Stimulated activated CD4-positive, alpha-beta T cell treated with anti-CD3 and anti-CD28 coated beads, Interleukin-1b, Interleukin-23, amount 100 ng/mL, for 1 hour (primary cell): ENCODE measurements at places on chromosomes 13 and 19.

DNA sequence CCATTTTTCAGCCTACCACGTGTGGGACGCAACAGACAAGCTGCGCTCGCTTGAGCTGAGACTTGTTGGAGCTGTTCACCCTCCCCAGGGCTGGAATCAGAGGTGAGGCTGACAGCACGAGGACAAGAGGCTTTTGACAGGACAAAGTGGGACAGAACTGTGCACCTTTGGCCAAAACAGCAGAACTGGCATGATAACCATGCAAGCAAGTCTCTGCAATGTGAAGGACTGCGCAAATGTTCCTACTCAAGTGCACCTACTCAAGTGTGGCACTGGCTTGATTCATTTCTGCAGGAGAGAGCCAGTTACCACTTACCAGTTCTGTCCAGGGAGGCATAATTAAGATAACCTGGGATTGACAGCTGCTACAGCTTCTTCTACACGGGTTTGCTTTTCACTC is 62.2 kb upstream of the TM9SF2 start:
- no peak for DNase-seq

GRCh38 chr13:23771956-23772355 is 117.2 kb downstream of the MIPEP start:
- no peak for DNase-seq

- no peak for DNase-seq
These were observed 123.1 kb downstream of the RBM26 start for GRCh38 chr13:79282976-79283375.

- no peak for DNase-seq
These were observed 58.4 kb downstream of the PEPD start for GRCh38 chr19:33463199-33463598.

DNA sequence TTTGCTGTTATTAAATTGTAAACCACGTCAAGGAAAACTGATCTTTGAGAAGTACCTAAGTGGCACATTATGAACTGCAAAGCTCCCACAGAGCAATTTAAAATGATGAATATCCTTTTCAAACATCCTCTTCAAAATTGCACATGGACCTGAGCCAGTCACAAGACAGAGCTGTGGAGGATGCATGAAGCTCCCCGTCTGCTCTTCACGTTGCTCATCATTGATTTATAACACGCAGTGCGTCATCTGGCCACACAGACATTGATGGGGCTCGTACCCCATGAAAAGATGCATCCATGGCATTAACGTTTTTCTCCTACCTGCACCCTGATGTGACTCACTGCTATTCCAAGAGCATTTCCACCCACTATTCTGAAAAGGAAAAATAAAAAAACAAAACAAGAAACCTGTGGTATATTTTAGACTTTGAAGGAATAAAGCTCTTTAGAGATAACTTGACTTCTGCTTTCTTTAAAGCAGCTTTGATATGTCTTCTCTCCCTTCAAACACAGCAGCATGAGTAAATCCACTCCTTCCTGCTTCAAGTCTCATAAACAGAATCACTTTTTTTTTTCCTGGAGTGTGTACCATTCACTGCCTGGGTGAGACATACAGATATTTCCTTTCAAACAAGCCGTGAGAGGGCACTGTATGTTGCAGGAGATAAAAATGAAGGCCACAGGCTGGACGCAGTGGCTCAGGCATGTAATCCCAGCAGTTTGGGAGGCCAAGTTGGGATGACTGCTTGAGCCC is 7.2 kb upstream of the SERTM1 start:
- no peak for DNase-seq

DNA sequence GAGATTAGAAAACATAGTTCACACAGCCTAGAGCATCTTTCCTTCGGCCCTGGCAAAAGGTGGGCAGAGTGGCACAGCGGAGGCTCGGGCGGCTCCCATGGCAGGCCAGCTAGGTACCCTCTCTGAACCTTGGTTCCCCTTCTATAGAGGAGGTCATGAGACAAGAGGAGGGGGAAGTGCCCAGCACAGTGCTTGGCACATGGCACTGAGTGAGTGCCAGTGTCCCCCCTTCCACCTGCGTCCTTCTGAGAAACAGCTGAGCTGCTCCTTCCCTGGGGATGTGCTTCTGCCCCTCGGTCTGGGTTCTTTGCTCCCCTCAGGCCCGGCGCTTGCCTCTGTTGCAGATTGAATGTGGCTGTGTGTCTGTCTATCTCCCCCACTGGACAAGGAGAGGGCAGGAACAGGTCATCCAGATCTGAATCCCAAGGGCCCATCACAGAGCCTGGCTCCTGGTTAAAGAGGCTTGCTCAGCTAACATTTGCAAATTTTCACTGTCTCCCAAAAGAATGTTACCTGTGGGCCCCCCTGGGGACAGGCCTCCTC is 165.6 kb downstream of the USP12 start:
- DNase-seq: no peak

DNA sequence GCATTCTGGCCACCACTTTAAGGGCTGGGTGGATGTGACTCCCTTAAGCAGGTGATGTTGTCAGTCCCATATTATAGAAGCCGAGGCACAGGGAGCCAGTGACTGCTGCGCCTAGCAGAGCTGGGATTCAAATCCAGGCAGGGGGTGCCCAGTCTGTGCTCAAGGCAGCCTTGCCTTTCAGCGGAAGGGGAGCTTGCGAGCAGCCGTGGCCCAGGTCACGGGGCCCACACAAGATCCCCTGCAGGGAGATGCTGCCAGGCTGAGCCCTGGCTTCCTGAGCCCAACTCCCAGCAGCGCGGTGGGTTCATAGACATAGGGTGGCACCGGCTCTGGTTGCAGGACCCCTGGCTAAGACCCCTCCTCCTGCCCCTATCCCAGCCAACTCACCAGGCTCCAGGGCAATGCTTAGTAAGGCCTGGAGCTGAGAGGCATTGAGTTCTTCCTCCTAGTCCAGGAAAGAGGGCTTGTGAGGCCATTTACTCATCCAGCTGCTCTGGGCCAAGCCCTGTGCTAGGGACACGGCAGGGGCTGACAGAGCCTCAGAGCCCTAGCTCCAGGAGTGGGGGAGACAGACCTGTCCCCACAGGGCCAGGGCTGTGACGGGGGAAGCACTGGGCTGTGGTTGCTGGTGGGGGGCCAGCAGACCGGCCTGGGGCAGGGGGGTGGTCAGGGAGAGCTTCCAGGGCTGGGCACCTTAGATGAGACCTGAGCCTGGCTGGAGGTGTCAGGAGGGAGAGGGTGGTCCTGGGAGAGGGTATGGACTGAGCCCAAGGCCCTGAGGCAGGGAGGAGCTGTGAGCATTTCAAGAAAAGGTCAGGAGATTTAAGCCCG is 9.6 kb downstream of the CAPN12 start:
- no peak for DNase-seq

- no peak for DNase-seq
These were observed 20.9 kb downstream of the SIN3B start for GRCh38 chr19:16850133-16850532.

- no peak for DNase-seq
These were observed 502.3 kb downstream of the FOXO1 start for GRCh38 chr13:40164133-40164532.

- no peak for DNase-seq
These were observed 13.9 kb downstream of the ZNF543 start for GRCh38 chr19:57334191-57334590.

- DNase-seq: no peak
These were observed 1168.4 kb downstream of the SLITRK1 start for GRCh38 chr13:82713687-82714405.

GRCh38 chr19:17020823-17021222 is 5.8 kb downstream of the CPAMD8 start:
- no peak for DNase-seq

DNA sequence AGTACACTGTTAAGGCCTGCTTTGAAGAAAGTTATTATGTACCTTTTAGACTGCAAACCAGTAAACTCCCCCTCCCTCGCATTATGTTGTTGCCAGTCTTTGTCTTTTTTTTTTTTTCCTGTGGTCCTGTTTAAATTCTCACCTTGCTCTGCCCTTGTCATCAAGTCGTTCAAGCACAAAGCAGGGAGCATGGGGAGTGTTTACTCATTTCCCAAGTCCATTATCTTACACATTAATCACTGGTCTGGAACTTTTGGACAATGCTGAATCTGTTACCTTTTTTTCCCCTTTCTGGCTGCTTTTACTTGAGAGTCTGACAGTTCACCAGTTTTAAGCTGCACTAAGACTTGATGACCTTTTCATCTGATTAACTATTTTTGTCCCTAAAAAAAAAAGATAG is 108.2 kb downstream of the DACH1 start:
- no peak for DNase-seq

- DNase-seq: no peak
These were observed 11.4 kb upstream of the MYCBP2 start for GRCh38 chr13:77338329-77338728.

GRCh38 chr19:5893907-5894703 is 9.5 kb downstream of the NDUFA11 start:
- DNase-seq: no peak

GRCh38 chr13:59176775-59177174 is 987.0 kb downstream of the DIAPH3 start:
- no peak for DNase-seq

DNA sequence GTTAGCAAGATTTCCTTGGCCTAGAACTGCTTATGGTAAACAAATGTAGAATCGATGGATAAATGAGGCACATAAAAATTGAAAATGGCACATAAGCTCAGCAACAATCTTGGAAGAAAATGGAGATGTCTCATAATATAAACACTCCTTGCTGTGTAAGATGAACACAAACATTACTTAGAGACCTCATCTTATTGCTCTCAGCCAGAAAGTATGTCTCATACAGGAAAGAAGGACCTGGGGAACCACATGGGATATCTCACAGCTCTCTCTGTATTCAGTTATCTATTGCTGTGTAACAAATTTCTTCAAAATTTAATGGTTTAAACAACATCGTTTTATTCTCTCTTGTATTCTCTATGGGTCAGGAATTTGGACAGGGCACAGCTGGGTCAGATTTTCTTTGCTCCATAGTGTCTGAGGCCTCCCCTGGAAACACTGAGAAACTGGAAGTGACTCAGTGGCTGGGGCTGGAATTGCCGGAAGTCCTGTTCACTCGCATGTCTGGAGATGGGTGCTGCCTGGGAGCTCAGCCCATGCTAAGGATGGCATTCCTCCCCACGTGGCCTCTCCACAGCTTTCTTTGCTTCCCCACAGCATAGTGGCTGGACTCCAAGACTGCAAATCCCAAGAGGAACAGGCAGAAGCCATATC is 105.1 kb downstream of the NUFIP1 start:
- no peak for DNase-seq

- no peak for DNase-seq
These were observed 1317.1 kb downstream of the SLITRK1 start for GRCh38 chr13:82565201-82565600.

GRCh38 chr13:25827831-25828465 is 223.9 kb downstream of the SHISA2 start:
- DNase-seq: no peak

DNA sequence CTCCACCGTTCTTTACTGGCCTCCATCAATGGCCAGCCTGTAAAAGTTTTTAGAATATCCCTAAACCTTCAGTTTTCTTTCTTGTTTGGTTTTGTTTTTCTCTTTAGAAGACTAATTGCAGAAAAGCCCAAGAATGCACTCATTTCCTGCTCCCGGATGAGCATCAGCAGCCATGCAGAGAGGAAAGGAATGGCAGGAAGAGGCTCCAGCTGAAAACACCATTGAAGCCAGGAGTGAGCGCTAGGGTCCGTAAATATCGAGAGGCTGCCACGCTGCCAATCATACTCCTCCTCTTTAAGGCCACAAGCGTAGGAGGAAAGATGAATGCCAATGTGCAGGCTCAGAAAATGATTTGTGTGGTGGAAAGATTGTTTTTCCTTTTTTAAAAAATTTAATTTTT is 57.4 kb upstream of the UBE2L5 start:
- no peak for DNase-seq

DNA sequence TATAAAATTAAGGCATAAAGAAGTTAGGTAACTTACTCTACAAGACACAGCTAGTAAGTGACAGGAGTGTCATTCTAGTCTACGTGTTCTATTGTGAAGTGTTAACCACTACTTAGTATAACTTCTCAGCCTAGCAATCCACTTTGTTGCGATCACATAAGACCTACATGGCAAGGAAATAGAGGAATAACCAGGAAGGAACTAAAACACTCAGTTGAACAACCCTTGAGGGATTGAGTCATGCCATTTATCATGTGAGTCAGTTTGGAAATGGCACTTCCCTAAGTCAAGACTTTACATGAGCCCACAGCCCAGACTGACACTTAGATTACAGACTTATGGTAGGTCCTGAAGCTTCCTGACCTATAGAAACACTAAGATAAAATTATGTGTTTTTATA is 279.5 kb upstream of the PCDH20 start:
- DNase-seq: no peak

- DNase-seq: no peak
These were observed 40.6 kb upstream of the GJB6 start for GRCh38 chr13:20272588-20273171.

- DNase-seq: no peak
These were observed 203.4 kb downstream of the NDFIP2 start for GRCh38 chr13:79684371-79684770.

GRCh38 chr13:90763476-90764150 is 583.9 kb upstream of the MIR17HG start:
- no peak for DNase-seq

DNA sequence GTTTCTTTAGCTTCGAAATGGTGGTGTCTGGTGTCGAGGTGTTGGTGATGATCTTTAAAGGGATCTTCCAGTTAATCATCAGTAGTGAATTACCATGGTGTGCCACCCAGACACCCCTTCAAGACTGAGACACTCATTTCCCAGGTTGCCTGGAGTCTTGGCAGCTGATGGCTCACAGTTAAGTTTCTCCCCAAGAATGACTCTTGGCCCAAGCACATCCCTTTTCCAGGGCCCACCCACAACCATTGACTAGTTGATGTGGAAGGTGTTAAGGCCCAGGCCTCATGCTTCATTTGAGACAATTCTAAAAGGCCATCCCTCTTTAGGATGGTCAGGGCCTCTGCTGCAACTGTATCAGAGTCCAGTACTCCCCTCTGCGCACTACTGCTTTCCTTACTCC is 145.5 kb downstream of the FOXO1 start:
- no peak for DNase-seq

DNA sequence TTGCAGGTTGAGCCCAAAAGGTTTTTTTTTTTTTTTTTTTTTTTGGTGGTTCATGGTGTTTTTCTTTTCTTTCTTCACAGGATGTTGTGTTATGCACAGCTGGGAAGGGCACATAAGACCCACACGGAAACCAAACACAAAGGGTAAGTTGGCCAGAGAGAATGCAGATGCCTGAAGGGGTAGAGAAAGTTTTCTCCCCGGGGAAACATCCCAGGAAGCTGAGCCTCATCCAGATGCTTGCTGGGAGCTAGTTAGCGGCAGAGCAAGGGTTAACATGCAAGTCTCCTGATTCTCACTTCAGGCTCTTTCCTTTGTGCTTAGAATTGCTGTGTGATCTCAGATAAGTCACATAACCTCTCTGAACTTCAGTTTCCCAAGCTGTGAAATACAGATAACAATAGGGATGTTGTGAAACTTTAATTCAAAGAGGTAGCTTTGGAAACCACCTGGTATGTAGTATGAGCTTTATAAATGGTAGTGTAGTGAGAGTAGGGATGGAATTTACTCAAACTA is 3.1 kb downstream of the ADGRE1 start:
- DNase-seq: no peak
